ENCODE measurements at places on chromosomes 16 and 17. TPM values are rescaled to one million over a fixed set of nuclear protein-coding genes. Genes with fewer than 3 reads are reported as not detected.

- peaks cover 14% of the 10 kb centered on the region for H3K4me1 ChIP-seq
- no peaks in the 10 kb centered on the region for H3K27me3 ChIP-seq
- H3K4me3 ChIP-seq: peak overlapping the region; percentile 68
- H3K36me3 ChIP-seq: no peaks in the 10 kb centered on the region
- DNase-seq: no peak
Measured at GRCh38 chr17:39026980-39027451, 59.8 kb upstream of the FBXO47 start.

GRCh38 chr17:68396226-68397107 is 60.8 kb downstream of the WIPI1 start:
- peaks cover 13% of the 10 kb centered on the region for H3K4me1 ChIP-seq
- DNase-seq: no peak
- H3K27ac ChIP-seq: no peak overlapping the region
- no peak overlapping the region for H3K4me3 ChIP-seq
- no peaks in the 10 kb centered on the region for H3K27me3 ChIP-seq

DNA sequence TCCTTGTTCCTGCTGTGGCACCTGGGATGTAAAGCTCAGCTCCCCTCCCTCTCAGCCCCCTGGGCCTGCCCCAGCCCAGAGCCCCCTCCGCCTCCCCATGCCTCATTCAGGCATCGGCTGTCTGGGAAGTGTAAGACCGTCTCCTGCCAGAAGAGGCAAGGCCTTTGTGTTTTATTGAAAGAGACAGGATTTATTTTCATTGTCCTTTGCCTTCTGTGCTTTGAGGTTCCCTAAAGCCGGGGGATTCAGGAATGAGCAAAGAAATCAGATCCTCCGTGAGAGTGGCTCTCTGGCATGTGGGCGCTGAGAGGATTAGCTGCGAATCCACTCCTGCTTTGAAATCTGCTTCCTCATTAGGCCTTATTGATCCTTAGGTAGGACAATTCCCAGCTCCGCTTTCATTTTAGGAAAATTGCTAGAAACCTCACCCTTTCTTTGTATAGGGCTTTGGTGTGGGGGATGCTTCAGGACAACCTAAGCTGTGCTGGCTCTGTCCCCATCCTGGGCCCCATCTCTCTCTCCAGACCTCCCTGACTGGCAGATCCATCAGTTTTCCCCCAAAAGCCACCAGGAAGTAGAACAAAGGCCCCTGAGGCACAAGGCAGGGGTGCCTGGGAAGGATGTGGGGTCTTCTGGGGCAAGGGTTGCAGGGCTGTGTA is 211.5 kb upstream of the TNRC6C start:
- H3K27ac ChIP-seq: no peak overlapping the region
- H3K27me3 ChIP-seq: peaks cover 17% of the 10 kb centered on the region
- no peaks in the 10 kb centered on the region for H3K4me1 ChIP-seq
- peaks cover 7% of the 10 kb centered on the region for H3K36me3 ChIP-seq
- H3K4me3 ChIP-seq: no peak overlapping the region
- DNase-seq: no peak

DNA sequence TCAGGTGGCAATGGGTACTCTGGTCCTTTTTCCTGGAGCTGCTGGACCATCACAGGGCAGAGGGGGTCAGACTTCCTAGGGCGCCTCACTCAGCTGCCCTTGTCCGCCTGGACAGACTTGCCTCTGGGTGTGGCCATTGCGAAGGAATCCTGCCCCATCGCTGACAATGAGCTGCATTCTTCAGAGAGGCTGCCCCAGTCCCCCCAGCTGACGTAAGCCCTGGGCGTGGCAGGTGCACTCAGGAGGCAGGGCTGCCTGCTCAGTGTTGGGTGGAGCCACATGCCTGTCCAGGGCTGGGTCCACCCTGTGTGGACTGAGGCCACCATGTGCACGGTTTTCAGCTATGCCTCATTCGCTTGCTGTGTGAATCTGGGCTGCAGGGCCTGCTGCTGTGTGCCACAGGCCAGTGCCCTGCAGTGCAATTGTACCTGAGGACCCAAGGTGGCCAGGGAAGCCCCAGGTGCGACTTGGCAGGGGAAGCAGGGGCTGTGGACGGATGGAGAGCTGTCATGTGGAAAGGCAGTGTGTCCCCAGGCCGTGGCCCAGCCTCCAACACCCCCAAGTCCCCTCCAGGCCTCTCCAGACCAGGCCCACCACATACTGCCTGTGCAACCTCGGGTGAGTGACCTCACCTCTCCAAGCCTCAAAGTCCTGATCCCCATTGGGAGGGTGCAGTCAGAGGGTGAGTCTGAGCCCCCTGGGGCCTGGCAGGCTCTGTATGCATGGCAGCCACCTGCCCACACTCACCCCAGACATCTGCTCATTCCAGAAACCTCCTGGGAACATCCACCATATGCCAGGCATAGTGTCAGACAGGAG is 14.0 kb upstream of the MPRIP start:
- H3K36me3 ChIP-seq: no peaks in the 10 kb centered on the region
- no peaks in the 10 kb centered on the region for H3K27me3 ChIP-seq
- H3K4me3 ChIP-seq: no peak overlapping the region

GRCh38 chr17:79991140-79991923 is 44.3 kb downstream of the TBC1D16 start:
- H3K36me3 ChIP-seq: no peaks in the 10 kb centered on the region
- H3K27ac ChIP-seq: no peak overlapping the region
- DNase-seq: no peak
- peak overlapping the region; percentile 64 for H3K4me3 ChIP-seq

- H3K4me1 ChIP-seq: no peaks in the 10 kb centered on the region
- peaks cover 11% of the 10 kb centered on the region for H3K27me3 ChIP-seq
- no peaks in the 10 kb centered on the region for H3K36me3 ChIP-seq
- H3K27ac ChIP-seq: no peak overlapping the region
Measured at GRCh38 chr16:76650582-76650981, 373.4 kb downstream of the CNTNAP4 start.

- H3K4me1 ChIP-seq: no peaks in the 10 kb centered on the region
- DNase-seq: no peak
- H3K4me3 ChIP-seq: no peak overlapping the region
- H3K27me3 ChIP-seq: peaks cover 5% of the 10 kb centered on the region
- no peaks in the 10 kb centered on the region for H3K36me3 ChIP-seq
Measured at GRCh38 chr16:52535076-52535475, 11.9 kb downstream of the TOX3 start.

DNA sequence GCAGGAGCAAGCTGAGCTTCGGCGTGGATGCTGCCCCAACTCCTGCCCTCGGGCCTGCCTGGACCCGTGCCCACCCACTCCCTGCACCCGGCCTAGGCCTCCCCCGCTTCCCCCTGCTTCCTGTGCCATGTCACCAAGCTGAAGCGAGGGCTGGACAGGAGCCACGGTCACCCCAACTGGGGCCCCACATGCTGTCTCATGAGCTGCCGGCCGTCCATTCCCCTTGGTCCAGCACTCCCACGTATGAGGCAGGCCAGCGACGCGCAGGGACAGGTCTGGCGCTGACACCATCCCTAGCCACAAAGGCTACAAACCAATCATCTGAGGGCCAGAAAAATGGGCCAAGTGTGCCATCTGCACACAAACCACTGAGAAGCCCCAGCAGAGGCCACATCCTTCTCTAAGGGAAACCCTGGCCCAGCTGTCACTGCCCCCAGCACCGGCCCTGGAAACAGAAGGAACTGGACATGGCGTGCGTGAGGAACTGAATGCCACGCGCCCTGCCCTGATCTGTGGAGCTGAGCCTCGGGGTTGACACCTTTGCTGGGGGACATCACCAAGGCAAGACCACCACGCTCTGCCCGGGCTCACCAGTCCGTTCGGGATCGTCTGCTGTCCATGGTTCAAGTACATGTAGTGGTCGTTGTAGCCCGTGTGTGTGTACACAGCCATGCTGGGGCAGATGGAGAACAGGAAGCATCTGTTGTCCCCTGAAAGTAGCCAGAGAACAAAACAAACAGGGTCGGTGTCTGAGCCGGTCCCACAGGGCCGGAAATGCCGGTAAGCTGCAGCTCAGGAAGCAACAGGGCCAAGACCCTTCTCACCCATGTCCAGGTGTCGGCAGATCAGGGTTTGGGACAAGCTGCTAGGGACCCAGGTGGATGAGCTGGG is 22.2 kb downstream of the MEAK7 start:
- peak; percentile 88 for DNase-seq
- peaks cover 16% of the 10 kb centered on the region for H3K36me3 ChIP-seq
- no peaks in the 10 kb centered on the region for H3K27me3 ChIP-seq

CIBAR2 gene
- total RNA-seq: not detected

GPR142 gene
- total RNA-seq: not detected

Measured in chondrocyte (in vitro differentiated cells).